ENCODE measurements at places on chromosomes 4 and X. TPM values are rescaled to one million over a fixed set of nuclear protein-coding genes. Genes with fewer than 3 reads are reported as not detected.

The ART3 gene
- 67.3 TPM for polyA plus RNA-seq

The NSG1 gene
- 1.6 TPM for polyA plus RNA-seq

The MEPE gene
- not detected for polyA plus RNA-seq

The HERC5 gene
- polyA plus RNA-seq, result 0.84 TPM

The PNMA5 gene
- not detected for polyA plus RNA-seq

All from heart right ventricle (tissue), 16 donors.